ENCODE measurements at places on chromosomes 2 and 18. TPM values are rescaled to one million over a fixed set of nuclear protein-coding genes. Genes with fewer than 3 reads are reported as not detected.

LDLRAD4 gene
- 11.6 TPM for polyA plus RNA-seq

DNA sequence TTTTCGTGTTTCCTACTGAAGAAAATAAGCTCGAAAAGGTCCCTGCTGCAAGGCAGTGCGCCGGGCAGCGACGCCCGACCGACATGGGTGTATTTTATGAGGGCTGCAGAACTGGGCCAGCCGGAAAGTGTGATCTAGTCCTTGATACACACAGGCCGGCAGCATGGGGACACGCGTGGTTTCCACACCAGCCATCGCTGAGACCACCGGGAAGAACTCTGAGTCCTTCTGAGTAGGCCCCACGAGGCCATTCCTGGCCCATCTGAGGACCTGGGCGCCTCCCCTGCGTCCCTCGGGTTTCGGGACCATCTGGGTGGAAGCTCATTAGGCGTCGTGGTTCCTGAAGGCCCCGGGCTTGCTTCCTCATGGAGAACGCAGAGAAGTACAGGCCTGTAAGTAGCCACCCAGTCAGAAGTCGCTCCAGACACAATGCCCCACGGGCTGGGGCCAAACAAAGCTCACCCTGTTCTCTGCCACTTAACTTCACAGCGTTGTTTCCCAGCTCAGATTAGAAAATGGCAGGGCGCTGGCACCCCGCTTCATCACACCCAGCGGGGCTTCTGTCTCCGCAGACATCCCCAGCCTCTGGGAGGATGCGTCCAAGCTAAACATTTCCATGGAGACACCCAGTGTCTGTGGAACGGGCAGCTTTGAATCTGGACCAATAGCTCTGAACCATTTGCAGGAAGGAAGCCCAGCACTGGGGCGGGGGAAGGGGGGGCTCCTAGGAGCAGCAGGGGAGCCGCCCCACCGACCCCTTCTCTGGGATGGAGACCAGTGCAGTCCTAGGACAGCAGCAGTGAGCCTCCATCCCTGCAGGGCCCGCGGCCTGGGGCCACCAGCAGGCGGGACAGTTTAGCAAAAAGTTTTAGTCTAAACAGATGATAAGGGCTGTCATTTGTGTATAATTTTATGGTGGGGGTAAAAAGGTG lies 2.4 kb downstream of the NFATC1 start:
- no peak for DNase-seq

GRCh38 chr2:120862201-120863060 lies 126.8 kb downstream of the GLI2 start:
- DNase-seq: no peak

DNA sequence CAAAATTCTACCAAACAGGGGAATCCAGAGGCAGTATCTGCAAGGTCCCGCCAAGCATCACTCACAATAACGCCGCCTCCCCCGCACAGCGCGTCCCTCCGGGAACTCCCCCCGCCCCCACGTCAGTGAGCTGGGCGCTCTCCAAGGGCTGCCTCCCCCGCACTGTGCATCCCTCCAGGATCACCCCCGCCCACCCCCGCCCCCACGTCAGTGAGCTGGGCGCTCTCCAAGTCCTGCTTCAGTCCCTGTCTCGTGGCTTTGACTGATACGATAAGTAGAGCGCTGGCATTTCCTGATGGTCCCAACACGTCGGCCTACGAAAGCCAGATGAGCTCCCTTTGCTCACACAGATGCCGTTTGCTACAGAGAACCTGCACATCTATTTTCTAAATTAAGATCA lies 130.7 kb upstream of the TPO start:
- DNase-seq: peak; percentile 45

SPC25 gene
- 21.2 TPM for polyA plus RNA-seq

- DNase-seq: no peak
Measured at GRCh38 chr2:10402062-10402585, 46.0 kb downstream of the ODC1 start.

ADRA2B gene
- polyA plus RNA-seq: 2.8 TPM

DUSP19 gene
- polyA plus RNA-seq: 4.9 TPM

PLEKHB2 gene
- polyA plus RNA-seq: 89.1 TPM

L3MBTL4 gene
- 5.0 TPM for polyA plus RNA-seq

- DNase-seq: no peak
Measured at GRCh38 chr2:120251078-120251477, 1.6 kb upstream of the RALB start.

All from right renal pelvis (tissue), 4 donors.